ENCODE measurements at places on chromosomes 4 and X.

- no peak for DNase-seq
Measured at GRCh38 chr4:85968945-85969819, 390.7 kb downstream of the MAPK10 start.

DNA sequence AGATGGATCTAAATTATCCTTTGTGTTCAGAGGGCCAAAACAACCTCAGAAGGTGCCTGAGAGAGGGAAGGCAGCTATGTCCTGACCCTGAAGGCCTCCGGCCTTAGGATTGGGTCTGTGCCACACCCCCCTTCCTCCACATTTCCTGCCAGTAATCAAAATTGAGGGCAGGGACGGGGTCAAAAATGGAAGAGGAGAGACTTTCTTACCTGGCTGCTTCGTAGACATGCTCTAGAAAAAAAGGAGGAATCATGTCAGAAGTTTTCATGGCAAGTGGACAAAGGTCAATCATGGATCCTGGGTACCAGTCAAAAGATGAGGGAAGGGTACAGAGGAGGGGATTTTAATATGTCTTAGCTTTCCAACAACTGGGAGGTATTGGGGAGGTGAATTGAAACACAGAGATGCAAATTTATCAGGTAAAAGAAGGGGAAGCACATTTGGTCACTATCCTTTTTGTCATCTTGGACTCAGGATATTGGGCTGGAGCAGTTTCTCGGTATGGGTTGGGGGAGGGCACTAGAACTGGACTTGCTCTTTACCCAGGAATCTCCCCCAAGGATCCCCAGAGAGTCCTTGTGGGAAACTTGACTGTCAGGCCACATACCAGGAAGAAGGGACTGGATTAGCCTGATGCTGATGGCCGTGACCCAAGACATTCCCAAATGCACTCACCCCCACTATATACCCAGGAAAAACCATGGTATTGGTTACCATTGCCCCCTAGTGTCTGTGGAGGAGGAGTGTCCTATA, 17.1 kb downstream of the VSIG4 start:
- DNase-seq: no peak

GRCh38 chr4:80266253-80266901, at the start of gene FGF5:
TSS of gene FGF5 (plus strand) at chr4:80266664. CDS start at chr4:80266825, 161 bp downstream.
- no peak for DNase-seq

DNA sequence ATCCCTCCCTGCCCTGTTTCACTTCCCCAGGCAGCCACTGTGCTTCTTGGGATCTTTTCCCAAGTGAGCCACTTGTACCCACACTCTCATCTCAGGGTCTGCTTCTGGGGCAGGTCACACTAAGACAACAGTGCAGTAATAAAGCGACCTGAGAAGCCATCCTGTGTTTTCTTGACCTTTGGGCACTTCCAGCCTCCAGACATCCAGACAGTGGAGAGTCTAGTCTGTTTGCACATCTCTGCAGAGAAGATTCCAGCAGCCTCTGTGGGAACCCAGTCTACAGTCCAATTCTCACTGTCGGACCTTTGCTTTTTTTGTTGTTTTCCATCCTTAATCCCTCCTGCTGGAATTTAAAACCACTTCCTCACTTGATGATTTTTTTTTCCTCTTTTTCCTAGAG, 50.3 kb upstream of the ATP6AP2 start:
- DNase-seq: no peak

- DNase-seq: no peak
Measured at GRCh38 chr4:76492055-76492454, 57.0 kb downstream of the SHROOM3 start.

DNA sequence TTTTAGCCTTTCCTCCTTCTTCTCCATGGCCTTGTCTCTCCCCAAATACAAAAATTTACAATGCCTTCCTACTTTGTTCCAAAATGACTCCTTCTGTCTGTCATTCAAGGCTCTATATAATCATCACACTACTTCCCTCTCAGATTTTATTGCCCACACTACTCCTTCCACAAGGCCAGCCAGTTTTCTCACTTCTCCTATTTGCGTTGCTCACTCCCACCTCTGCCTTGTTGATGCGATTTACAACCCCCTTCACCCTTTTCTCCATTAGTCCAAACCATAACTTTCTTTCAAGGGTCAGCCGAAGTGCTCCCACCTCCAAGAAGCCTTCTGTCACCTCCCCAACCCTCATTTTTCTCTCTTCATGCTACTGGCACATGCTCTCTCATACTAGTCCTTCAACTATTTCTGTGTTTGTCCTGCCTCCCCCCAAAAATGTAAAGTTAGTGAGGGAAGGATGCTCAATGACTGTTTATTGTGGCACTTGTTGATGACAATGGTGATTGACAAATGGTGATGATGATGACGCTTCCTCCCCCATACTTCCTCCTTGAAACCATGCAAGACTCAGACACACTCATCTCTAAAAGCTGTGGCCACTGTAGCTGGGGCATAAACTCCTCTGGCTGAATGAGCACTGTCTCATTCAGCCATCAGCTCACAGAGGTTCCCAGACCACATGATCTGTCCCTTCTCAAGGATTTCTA, 2.7 kb upstream of the XKRX start:
- DNase-seq: no peak

DNA sequence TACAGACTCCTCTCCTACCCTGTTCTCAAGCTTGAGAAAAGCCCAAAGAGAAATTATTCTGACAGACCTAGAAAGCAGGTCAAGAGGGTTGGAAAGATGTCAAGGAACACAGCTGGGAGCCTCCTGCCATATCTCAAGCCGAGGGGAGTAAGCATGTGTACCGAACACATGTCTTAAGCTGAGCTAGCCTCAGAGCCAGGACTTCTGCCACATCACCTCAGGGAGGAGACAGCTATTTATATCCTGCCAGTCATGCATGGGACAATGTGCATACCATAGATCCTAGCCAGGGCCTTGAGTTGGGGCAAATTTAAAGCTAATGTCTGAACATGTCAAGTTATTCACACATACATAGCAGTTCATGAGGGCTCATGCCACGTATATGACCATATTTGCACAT, 11.8 kb downstream of the TMEM31 start:
- no peak for DNase-seq

DNA sequence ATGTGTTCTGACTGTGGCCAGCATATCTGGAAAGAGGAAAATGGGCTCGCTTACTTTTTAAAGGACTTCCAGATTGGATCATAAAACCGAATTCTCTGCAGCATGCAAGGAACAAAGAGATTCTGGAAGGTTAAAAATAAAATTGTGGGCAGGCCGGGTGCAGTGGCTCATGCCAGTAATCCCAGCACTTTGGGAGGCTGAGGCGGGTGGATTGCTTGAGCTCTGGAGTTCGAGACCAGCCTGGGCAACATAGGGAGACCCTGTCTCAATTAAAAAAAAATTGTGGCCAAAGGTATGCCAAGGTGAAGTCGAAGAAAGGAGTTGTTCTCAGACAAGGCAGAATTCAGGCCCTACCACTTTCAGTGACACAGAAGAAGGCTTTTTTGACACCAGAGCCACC, 37.8 kb downstream of the NELFA start:
- no peak for DNase-seq

DNA sequence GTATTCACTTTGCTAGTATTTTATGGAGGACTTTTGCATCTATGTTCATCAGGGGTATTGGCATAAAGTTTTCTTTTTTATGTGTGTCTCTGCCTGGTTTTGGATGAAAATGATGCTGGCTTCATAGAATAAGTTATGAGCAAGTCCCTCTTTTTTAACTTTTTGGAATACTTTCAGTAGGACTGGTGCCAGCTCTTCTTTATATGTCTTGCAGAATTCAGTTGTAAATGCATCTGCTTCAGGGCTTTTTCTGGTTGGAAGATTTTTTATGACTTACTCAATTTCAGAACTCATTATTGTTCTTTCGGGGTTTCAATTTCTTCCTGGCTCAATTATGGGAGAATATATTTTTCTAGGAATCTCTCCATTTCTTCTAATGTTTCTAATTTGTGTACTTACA, 9.1 kb upstream of the CSN2 start:
- DNase-seq: no peak

DNA sequence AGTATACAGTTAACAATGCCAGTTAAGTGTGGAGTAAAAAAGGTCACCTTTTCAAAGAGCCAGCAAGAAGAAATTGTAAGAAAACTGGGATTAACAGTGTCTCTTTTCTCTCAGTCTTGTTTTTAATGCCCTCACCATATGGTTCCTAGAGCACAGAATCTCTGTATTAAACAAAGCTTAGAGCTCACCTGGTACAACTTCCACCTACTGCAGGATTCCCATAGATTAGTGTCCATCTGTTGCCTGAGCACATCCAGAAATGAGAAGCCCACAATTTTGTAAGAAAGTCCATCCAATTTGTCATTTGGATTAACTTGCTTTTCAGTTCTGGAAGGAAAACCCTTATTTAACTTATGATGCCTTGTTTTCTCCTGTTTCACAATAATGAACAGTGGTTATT, 1037.1 kb downstream of the STPG2 start:
- DNase-seq: no peak

- no peak for DNase-seq
Measured at GRCh38 chr4:160175064-160175643, 1072.3 kb downstream of the RAPGEF2 start.

GRCh38 chr4:11155208-11155867, 273.4 kb downstream of the HS3ST1 start:
- no peak for DNase-seq

DNA sequence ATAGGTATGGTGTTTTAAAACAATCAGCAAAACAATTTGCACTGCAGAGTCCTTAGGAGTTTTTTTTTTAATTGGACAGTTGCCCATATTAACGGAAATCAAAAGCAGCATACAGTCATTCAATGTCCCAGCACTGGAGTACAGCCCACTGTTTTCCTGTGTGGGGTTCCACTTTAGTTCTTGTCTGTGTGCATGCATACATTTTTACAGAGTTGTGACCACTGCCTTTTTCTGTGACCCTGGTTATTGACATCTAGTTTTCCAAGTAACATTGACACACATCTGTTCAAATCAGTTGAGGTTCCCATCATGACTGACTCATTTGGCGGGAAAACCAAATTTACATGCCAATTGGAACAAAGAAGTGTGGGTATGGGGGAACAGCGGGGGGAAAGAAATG, 83.3 kb downstream of the HPRT1 start:
- DNase-seq: no peak

DNA sequence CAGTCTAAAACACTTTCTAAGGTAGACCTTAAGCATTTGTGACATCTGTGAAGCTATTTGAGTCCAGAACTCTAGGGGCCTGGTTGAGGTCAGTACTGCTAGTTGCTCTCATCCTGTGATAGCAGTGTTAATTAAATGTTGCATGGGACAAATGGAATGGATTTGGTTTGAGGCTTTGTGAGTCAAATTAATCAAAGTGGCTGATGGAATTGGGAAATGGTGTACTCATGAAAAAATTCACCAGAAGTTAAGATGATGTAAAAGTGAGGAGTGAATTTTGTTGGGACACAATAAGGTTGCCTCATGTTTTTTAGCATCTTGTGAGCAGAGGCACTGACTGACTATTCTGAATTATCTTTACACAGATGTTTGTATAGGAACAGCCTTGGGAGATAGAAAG, 99.2 kb upstream of the ARSJ start:
- no peak for DNase-seq

DNA sequence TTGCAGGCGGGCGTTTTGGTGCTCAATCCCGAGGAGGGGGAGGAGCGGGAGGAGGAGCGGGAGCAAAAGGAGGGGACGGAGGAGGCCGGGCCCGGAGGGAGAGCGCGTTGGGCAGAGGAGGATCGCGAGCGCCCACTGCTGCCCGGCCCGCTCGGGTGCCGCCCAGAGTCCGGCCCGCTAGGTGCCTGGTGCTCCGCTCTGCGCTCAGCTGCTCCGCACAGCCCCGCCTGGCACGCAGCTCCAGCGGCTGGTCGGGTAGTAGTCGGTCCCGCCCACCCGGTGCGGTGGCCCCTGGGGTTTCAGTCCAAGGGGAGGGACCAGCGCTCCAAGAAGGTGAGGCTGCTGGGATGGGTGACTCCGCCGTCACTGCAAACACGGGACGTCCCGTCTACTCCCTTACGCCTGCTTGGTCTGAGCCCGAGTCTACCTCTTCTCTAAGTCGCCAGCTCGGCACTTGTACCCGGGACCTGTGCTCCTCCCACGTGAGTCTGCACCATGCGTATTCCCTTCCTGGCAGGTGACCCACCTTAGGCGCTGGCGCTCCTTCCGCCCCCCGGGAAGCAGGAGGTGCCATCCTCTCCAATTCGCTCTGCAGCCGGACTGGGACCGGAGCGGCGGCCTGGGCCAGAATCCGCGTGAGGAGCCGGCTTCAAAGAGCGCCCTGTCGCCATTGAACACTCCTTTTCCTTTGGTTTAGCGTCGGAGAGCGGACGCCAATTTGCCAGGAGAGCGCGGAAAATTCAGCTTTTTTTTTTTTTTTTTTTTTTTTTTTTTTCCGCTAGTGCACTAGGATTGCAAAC, 405 bp upstream of the HS3ST1 start:
- peak; percentile 23 for DNase-seq

DNA sequence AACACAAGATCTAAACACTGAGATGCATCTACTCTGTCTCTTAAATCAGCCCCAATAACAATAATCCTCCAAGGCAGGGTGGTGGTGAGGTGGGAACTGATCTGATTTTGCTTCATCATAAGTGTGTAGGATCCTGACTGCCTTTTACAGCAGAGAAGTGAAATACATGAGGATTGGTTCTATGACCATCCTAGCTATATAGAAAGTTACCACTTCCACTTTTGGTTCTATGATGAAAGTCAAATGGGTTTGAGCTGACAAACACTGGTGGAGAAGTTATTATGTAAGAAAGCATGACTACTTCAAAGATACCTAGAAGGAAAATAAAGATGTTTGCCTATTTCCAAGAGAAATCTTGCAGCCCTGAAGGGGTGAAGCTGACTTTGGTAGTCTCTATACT, 181.6 kb downstream of the NKX6-1 start:
- DNase-seq: no peak

GRCh38 chr4:16029262-16029661, 54.6 kb downstream of the PROM1 start:
- DNase-seq: no peak

- DNase-seq: no peak
Measured at GRCh38 chr4:153909672-153910071, 120.8 kb upstream of the SFRP2 start.

GRCh38 chr4:119774840-119775239, 146.2 kb upstream of the PDE5A start:
- DNase-seq: no peak

GRCh38 chrX:110251526-110251925, 66.4 kb downstream of the AMMECR1 start:
- DNase-seq: no peak

GRCh38 chr4:111991797-111992196, 153.5 kb upstream of the FAM241A start:
- DNase-seq: no peak

- DNase-seq: no peak
Measured at GRCh38 chr4:94892051-94892450, 134.3 kb downstream of the BMPR1B start.

Measured in ascending aorta (tissue), 2 donors.